Sciatic nerve (tissue), 2 donors: ENCODE measurements at places on chromosomes 16 and 17. TPM values are rescaled to one million over a fixed set of nuclear protein-coding genes. Genes with fewer than 3 reads are reported as not detected.

GRCh38 chr16:26742040-26742439 is 324.7 kb upstream of the C16orf82 start:
- no peak for DNase-seq

DNA sequence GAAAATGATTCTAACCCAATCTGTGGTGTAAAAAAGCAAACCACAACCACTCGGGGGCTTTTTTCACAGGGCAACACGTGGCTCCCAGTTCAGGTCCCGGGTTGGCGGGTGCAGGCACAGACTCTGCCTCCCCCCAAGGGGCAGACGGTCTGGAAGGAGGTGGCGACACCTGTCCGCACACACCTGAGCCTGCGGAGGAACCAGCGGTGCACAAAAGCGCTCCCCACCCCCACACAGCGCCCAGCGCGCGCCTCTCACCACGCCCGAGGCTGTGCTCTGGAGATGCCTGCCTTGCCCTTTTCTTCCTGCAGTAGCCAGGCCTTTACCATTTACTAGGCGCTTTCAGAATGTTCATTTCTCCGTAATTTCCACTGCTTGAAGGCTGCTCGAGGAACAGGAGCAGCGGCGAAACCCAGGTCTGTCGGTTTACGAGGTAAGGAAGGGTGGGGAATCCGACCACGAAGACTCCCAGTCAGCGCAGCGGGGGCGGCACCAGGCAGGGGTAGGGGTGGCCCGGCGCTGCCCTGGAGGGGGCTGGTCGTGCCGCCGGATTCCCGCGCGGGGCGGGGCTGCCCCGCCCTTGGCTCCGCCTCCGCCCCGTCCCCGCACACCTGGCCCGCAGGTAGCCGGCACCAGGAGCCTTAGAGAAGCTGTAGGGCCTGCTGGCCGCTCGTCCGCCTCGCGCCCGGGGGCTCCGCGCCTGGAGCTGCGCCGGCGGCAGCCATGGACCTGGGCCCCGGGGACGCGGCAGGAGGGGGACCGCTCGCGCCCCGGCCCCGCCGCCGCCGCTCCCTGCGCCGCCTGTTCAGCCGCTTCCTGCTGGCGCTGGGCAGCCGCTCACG is at the start of gene USP43:
TSS of gene USP43 (plus strand) at position 608 of the 842 bp plus-strand sequence. CDS start at position 724, 116 bp downstream.
- DNase-seq: no peak

DNA sequence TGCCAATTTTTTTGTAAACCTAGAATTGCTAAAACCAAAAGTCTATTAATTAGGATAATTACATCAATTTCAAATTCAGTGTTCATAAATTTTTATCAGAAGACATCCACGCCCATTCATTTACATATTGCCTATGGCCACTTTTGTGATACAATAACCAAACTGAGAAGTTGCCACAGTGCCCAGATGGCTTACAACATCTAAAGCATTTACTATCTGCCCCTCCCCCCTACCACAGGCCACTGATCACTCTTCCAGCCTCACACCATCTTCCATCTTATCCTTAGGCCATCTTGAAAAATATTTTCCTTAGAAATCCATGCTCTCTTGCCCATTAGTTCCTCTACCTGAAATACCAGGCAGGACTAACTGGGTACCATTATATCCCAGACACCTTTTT is 6.3 kb upstream of the PRKAR1A start:
- no peak for DNase-seq

DNA sequence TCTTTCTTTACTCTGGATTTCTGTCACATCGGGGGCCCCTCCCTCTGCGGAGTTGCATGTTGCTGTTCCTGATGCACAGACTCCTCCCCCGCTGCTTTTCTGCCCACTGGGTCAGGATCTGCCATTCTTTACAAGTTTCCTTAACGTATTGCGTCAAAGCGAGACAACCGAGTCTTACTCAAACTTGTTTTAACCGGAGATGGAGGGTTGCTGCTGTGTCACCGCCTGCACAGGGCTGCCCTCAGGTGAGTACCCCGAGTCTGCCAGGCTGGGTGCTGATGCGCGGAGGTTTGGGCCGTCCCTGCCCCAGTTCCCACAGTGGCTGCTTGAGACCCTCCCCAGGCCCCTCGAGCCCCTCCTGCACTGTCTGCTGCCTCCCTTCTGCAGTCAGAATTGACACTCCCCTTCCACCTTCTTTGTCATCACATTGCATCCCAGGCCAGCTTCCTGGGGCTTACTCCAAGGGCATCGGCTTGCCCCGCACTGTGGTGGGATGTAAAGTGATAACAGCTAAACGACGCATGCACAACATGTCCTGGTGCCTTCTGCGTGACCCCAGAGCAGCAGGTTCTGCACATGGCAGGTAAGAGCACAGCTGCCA is 19.3 kb downstream of the CARHSP1 start:
- DNase-seq: peak; percentile 59

- no peak for DNase-seq
Observed at GRCh38 chr16:86751076-86752030, 173.0 kb downstream of the FOXL1 start.

- DNase-seq: no peak
Observed at GRCh38 chr16:58205276-58206036, 7.5 kb upstream of the CSNK2A2 start.

DNA sequence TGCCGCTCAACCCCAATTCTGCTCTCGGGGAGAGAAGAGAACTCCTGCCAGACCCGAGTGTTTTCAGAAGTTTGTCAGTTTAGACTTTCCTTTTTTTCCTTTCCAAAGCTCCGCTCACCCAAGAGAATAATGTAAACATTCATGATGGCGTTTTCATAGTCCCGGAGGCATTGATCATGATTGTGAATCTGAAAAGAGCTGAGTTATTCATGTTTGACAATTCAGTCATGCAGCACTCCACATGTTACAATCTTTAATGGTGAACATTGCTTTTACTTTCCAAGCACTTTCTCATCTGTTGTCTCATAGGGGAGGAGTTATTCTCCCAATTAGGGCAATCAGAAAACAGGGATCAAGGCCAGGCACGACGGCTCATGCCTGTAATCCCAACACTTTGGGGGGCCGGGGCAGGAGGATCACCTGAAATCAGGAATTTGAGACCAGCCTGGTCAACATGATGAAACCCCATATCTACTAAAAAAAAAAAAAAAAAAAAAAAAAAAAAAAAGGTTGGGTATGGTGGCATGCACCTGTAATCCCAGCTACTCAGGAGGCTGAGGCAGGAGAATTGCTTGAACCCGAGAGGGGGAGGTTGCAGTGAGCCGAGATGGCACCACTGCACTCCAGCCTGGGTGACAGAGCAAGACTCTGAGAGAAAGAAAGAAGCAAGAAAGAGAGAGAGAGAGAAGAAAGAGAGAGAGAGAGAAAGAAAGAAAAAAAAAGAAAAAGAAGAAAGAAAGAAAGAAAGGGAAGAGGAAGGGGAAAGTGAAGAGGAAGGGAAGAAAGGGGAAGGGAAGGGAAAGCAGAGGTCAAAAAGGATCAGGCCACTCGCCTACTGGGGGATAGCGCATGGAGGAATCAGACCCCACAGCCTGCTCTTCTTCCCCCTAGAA is 70.0 kb upstream of the TNRC6C start:
- DNase-seq: no peak

DNA sequence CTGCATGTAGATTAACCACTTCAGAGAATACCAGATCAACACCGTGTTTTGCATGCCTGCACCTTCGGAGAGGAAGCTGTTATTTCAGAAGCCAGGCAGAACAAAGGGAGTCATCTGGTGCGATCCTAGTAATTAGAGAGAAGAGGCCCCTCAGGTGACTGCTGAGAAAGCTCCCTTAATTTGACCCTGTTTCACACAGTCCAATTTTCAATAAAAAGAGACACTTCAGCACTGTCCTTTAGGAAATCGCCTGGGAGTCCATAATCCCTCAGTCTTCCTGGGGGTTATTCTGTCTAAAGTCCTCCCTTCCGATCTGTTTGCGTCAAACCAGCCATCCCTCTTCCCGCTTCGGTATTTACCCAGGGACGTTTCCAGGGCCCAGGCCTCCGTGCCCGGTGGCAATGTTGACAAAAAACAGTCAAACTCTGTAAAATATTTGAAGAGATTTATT is 23.4 kb upstream of the TNRC6C start:
- DNase-seq: no peak

DNA sequence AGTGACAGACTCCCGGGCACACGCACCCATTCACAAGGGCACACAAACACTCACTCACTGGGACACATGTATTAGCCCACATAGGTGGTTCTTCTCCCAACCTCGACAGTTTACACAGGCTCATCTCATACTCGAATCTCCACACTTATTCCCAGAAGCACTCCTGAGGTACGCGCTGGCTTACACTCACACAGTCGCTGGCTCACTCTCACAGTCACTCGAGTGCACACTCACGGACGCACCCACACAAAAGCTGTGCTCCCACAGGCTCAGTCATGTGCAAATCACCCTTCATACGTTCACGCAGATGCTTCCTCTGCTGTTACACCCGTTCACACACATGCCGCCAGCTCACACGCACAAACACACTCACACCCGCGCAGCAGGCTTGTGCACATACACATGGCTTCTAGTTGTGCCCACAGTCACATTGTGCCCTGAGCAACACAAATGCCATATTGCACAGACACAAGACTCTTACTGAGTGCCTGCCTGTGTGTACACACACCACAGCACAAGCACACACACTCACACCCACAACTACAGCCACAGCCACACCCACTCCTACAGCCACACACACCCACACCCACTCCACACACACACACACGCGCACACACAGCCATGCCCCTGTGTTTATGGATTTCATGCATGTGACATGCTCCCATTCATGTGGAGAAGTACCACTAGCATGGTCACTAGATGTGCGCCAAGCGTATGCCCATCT is 8.4 kb upstream of the PRR29 start:
- DNase-seq: no peak

- no peak for DNase-seq
Observed at GRCh38 chr16:67398546-67399217, 5.4 kb upstream of the TPPP3 start.

DNA sequence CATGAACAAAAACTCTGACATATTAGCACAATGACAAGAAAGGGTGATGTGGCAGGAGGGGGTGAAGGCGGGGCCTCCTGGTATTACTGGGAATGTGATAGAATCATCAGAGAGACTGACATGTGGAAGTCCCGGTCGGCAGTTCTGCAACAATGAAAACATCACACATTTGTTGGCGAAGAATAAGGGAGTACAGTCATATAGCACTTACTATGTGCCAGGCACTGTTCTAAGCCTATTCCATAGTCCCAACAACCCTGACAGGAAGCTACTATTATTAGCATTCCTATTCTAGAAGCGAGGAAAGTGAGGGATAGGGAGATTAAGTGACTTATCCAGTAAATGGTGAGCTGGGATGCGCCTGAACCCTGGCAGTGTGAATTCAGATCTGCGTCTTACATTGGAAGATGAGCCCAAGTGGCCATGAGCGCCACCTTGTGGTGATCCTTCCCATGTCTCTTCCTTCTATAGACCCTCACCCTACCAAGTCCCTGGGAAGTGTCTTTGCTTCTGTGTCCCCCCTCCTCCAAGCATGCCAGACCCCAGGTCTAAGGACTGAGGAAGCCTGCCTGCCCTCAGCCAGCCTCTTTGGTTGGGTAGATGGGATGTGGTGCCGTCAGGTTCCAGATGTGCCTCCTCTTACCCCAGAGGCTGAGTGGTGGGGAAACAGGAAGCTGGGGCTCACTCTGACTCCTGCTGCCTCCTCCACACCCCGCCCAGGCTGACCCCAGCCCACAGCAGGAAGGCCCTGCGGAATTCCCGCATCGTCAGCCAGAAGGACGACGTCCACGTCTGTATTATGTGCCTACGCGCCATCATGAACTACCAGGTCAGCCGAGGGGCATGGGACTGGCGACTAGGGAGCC is 14.0 kb downstream of the FMNL1 start:
- peak; percentile 90 for DNase-seq

DNA sequence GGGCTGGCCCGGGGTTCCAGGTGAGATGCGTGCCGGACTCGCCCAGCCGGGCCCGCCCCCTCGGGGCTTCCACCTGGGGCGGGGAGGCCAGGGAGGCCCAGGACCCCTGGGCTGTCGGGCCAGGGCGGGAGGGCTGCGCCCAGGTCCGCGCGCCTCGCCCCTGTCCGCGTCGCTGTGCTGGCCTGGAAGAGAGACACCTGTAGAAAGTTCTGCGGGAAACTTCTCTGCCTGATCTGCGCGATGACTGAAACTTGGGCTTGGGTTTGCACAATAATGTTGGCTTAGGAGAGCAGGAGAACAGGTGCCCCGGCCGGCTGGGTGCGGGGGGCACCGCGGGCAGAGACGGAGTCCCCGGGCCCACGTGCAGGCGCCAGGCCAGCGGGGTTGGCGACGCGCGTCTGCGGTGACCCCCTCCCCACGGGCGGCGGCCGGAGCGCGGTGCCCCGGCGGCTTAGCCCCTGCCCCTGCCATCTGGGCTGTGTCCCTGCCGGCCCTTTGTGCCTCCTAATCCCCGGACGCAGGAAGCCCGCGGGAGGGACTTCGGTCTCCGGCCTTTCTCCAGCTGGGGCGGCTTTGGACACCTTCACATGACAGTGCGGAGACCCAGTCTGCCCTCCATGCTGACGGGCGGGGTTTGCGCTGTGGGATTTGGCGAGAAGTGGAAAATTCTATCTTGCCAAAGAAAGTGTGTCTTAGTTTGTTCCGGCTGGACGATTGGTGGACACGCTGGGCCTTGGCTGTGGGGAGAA is 483 bp downstream of the LLGL2 start:
- DNase-seq: no peak

Gene UMOD
- total RNA-seq: not detected

Gene TP53TG3
- total RNA-seq: not detected

Gene CD300E
- total RNA-seq: 3.8 TPM

Gene ELMO3
- total RNA-seq: 2.0 TPM

Gene CDRT4
- 14.7 TPM for total RNA-seq

Gene ZNF287
- total RNA-seq: 8.9 TPM

Gene LRRC36
- total RNA-seq: 1.5 TPM

Gene CORO1A
- 41.2 TPM for total RNA-seq

Gene ST6GALNAC2
- total RNA-seq: 104 TPM

Gene TEX19
- not detected for total RNA-seq

Gene METTL23
- total RNA-seq: 29.1 TPM
